ENCODE measurements at places on chromosomes 12 and 14. TPM values are rescaled to one million over a fixed set of nuclear protein-coding genes. Genes with fewer than 3 reads are reported as not detected.

- DNase-seq = no peak
Observed at GRCh38 chr14:104725772-104726548, 1.9 kb downstream of the ADSS1 start.

The EMP1 gene
- total RNA-seq = 28.9 TPM

The C12orf54 gene
- total RNA-seq = not detected

- peak; percentile 11 for DNase-seq
Observed at GRCh38 chr14:59679872-59680271, 103.3 kb upstream of the CCDC175 start.

DNA sequence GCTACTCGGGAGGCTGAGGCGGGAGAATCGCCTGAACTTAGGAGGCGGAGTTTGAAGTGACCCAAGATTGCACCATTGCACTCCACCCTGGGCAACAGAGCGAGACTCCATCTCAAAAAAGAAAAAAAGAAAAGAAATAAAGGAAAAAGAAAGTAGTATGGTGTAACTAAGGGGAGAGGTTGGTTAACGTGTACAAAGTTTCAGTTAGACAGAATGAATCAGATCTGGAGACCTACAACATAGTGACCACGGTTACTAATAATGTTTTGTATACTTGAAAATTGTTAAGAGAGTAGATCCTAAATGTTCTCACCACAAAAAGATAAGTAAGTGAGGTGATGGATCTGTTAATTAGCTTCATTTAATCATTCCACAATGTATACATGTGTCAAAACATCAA, 1208.8 kb downstream of the VRK1 start:
- no peak for DNase-seq

- DNase-seq = no peak
Observed at GRCh38 chr12:9115731-9116559, at the start of gene A2M. A2M (minus strand) TSS chr12:9115919; CDS start chr12:9115849, 70 bp downstream.

- no peak for DNase-seq
Observed at GRCh38 chr12:85244561-85244960, 35.5 kb upstream of the ALX1 start.

GRCh38 chr12:117273091-117273490, 82.8 kb upstream of the FBXO21 start:
- DNase-seq = no peak

Data from M059J (cell line).